ENCODE measurements at places on chromosomes 4 and X.

GRCh38 chrX:42149281-42149680 is 225.9 kb upstream of the CASK start:
- no peak for DNase-seq

DNA sequence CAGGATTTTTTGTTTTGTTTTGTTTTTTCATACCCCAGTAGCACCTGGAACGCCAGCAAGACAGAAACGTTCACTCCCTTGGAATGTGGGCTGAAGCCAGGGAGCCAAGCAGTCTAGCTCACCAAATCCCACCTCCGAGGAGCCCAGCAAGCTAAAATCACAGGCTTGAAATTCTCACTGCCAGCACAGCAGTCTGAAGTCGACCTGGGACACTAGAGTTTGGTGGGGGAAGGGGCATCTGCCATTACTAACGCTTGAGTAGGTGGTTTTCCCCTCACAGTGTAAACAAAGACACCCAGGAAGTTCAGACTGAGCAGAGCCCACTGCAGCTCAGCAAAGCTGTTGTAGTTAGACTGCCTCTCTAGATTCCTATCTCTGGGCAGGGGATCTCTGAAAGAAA is 99.6 kb upstream of the FGF16 start:
- no peak for DNase-seq

- DNase-seq, result no peak
Observed at GRCh38 chrX:18290200-18290599, 64.3 kb downstream of the SCML2 start.

GRCh38 chrX:71565474-71566041 is 12.7 kb upstream of the GCNA start:
- no peak for DNase-seq

DNA sequence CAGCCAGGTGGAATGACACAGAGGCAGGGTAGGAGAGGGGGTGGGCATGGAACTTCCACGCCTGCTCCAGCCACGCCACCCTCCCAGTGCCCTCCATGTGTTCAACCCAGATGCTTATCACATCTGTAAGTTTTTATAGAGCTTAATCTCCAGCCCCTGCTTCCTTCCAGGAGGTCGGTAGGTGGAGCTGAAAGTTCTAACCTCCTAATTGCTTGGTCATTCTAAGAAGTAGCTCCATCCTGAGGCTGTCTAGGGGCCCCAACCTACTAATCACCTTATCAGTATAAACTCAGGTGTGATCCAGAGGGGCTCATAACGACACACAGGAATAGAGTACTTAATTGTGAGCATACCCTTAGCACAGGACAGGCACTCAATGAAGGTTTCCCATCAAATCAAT is 18.3 kb downstream of the QDPR start:
- DNase-seq, result no peak

DNA sequence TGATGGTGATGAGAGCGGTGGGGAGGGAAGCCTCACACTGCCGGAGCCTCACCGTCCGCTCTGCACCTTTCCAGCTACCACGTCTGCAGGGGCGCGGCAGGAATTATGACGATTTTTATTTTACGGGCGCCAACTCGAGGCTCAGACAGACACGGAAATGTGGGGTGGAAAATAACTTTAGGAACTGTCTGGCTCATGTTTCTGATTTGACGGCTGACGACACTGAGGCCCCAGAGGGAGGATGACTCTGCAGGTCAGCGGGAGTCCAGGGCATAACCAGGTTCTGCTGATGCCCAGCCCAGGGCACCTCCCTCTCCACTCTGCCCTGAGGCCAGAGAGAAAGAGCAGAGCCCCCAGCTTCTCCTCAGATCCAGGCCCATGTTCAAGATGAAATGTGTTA is 43.9 kb downstream of the C4orf50 start:
- DNase-seq, result no peak

GRCh38 chrX:39017716-39018115 is 216.5 kb downstream of the MID1IP1 start:
- DNase-seq, result no peak

DNA sequence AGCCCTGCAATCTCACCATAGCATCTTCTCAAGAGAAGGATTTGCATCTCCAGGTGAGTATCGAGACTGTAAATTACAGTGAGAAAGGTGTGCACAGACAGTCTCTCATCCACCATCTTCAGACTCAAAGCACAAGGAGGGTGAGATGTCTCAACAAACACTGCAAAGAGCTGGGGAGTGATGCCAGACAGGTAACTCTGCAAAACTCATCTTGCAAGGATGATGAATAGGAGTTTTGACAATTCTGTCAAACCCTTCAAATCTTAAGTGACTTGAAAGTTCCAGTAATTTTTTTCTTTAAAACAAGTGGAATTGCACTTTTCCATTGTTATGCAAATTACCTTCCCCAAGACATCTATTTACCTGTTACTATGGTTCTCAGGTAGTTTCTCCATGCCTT is 277.2 kb upstream of the VCX3A start:
- no peak for DNase-seq

- no peak for DNase-seq
Observed at GRCh38 chrX:139691493-139691842, 16.5 kb downstream of the MCF2 start.

- DNase-seq, result no peak
Observed at GRCh38 chr4:152156442-152156841, 379.4 kb downstream of the FBXW7 start.

- no peak for DNase-seq
Observed at GRCh38 chr4:53490965-53491622, 100.2 kb downstream of the LNX1 start.

- DNase-seq, result no peak
Observed at GRCh38 chrX:34877436-34877835, 65.2 kb upstream of the FAM47B start.

GRCh38 chrX:41603596-41603995 is 85.2 kb upstream of the GPR34 start:
- no peak for DNase-seq
